ENCODE measurements at places on chromosomes 1 and 21.
A peak's percentile ranks its signal among the peaks of the same experiment; 100 is the strongest.

DNA sequence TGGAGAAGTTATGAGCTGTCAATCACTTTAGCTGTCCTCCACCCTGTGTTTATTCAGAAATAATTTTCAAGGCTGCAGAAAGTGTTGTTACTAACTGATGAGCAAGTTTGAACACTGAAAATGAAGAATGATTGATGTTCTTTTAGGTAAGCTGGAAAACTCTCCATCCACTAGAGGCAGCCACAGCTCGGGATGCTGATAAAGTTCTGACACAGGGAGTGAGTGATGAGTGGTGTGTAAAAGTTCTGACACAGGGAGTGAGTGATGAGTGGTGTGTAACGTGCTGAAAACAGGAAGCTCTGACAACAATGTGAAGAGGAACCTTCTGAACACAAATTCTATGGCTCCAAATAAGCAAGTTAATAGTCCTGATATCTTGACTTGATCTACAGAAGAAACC lies 197.5 kb upstream of the PTBP2 start:
- no peak for DNase-seq

- no peak for DNase-seq
Measured at GRCh38 chr1:165883056-165883455, 55.6 kb downstream of the UCK2 start.

- DNase-seq: peak; percentile 76
Measured at GRCh38 chr1:46477153-46477929, 12.3 kb upstream of the DMBX1 start.

DNA sequence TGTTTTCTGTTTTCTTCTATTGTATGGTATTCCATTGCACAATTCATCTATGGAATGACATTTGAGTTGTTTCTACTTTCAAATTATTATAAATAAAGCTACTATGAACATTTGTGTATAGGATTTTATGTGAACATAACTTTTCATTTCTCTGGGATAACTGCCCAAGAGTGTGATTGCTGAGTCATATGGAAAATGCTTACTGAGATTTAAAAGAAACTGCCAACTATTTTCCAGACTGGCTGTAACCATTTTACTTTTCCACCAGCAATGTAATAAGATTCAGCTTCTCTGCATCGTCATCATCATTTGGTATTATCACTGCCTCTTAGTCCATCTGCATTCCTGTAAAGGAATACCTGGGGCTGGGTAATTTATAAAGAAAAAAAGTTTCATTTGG lies 779.6 kb upstream of the PRMT6 start:
- DNase-seq: no peak

- no peak for DNase-seq
Measured at GRCh38 chr1:176617881-176618280, 154.9 kb downstream of the PAPPA2 start.

- DNase-seq: no peak
Measured at GRCh38 chr1:15885269-15885668, 37.8 kb downstream of the SPEN start.

DNA sequence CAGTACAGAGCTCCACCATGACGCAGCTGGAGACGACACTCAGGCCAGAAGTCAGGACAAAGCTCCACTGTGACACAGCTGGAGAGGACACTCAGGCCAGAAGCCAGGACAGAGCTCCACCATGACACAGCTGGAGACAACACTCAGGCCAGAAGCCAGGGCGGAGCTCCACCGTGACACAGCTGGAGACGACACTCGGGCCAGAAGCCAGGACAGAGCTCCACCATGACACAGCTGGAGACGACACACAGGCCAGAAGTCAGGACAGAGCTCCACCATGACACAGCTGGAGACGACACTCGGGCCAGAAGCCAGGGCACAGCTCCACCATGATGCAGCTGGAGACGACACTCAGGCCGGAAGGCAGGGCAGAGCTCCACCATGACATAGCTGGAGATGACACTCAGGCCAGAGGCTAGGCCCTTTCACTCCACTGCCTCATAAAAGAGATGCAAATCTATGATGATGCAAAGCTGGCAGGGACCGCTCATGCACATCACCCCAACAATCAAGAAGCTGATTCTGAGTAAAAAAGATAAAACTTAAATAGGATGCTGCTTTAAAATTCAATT lies 13.6 kb upstream of the OR2B11 start:
- no peak for DNase-seq

DNA sequence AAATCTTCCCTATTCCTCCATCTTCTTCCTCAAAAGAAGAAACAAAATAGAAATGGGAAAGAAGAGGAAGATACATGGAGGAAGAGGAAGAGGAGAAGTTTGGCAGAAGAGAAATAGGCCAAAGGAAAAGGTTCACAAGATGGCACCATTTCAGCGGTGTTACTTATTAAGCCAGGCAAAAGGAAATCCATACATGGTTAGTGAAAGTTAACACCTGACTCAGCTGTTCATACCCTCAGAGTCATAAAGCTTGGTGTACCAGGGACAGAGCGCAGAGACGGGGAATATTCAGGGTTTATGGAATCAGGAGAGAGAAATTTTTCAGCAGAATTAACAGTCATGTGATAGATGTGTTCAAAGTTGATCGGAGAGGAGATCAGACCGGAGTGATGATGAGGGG lies 70.6 kb downstream of the COQ8A start:
- no peak for DNase-seq

- peak; percentile 79 for DNase-seq
Measured at GRCh38 chr1:28877132-28877781, 37.1 kb upstream of the EPB41 start.

DNA sequence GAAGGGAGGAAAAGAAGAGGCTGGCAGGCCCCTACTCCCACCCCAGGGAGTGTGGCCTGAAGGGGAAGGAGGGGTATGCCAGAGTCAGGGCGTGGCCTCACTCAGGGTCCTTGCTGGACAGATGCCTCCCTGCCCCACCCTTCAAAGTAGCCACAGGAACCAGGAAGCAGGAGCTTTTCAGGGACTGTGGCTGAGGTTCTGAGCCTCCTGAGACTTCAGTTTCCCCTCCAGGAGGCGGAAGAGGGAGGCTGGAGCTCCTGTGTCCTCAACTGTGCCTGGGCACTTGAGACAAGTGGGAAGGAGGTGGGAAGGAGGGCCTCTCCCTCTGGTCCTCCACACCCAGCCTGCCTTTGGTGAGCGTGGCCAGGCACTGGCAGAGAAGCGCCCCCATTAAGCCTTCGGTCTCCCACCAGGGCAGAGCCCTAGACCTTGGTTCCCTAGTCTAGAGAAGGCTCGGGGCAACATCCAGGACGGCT lies 5.3 kb downstream of the CELSR2 start:
- no peak for DNase-seq

- no peak for DNase-seq
Measured at GRCh38 chr21:28818663-28819278, 173.9 kb downstream of the LTN1 start.

GRCh38 chr1:198253668-198254067 lies 96.9 kb downstream of the NEK7 start:
- DNase-seq: peak; percentile 20

DNA sequence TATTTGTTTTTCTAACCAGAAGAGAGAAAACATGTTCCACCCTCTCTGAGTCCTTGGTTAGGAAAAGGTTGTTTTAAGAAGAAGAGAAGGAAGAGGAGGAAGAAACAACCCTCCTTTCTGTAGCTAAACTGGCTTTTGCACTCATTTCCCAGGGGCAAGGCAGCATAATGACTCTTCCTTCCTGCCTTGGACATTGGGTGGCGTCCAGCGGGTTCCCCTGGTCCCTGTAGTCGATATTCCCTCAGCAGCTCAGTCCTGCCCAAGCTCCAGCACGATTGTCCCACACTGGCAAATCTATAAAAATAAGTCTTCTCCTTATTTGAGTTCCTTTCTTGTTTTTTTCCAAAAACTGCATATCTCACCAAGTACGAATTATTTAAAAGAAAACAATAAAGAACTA lies 81.2 kb downstream of the TEX35 start:
- DNase-seq: no peak

DNA sequence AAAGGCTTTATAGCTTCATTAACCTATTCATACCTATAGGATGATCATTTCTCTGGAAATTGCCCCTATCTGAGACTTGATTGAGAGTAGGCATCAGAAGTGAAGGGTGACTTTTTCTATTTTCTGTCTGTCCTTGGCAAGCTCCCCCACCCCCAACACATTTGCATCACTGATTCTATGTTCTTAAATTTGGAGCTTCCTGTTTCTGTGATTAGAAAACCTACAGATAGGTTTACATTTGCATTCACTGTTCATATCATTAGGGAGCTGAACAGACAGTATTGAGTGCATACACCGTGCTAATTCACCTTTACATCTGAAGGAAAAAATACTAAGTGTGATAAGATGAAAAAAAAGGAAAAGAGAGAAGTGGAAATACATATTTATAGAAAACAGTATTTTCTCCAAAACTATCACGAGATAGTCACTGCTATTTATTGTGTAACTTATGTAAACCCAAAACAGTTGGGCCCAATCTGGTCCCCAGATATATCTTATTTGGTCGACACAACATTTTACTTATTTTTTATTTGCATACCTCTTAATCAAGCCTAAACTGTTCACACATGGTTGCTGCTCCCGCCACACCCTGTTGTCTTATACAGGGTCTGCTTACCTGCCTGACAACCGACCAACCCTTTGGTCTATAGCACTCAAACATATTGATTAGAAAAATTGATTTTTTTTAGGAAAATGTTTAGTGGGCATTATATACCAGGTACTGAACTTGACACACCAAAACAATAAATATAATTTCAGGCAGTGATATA lies 218.8 kb downstream of the NTNG1 start:
- no peak for DNase-seq

GRCh38 chr1:54872036-54872331 lies 15.0 kb downstream of the DHCR24 start:
- no peak for DNase-seq

All from CD4-positive, alpha-beta T cell treated with Interleukin-2 at 100 ng/mL for 4 hours (primary cell).